Activated CD4-positive, alpha-beta T cell treated with anti-CD3 and anti-CD28 coated beads for 24 hours (primary cell): ENCODE measurements at places on chromosomes 6 and 20.

DNA sequence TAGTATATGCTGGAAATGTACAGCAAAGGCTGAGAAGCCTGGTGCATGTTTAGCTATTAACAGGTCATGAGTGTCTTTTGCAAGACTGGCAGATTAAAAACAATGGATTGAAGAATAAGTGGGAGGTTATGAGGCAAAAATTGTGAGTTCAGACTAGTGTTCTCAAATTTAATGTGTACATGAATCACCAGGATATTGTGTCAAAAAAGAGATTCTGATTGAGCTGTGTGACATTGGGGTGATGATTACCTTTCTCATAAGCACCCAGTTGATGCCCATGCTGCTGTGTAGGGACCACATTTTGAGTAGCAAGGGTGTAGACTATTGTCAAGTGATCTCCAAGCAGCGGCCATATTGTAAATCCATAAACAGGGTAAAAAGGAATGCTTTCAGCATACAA, 44.8 kb downstream of the MAP3K5 start:
- no peak for DNase-seq

DNA sequence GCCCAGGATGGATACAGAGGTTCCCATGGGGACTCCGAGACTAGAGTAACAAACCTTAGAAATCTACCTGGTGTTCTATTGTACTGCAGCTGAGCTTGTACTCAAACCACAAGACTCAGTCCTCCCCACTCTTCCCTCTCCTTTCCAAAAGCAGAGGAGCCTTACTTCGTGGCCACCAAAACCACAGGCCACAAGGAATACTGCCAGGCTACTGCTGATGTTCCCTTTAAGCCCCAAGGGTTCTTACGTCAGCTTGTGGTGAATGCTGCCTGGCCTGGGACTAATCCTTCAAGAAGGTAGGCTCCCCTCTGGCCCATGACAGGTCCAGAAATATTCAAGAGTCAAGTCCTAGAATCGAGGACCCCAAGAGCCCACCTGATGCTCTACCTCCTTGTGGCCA, 10.5 kb upstream of the DEFB128 start:
- no peak for DNase-seq

- no peak for DNase-seq
Observed at GRCh38 chr20:58869662-58870227, 17.2 kb downstream of the GNAS start.

DNA sequence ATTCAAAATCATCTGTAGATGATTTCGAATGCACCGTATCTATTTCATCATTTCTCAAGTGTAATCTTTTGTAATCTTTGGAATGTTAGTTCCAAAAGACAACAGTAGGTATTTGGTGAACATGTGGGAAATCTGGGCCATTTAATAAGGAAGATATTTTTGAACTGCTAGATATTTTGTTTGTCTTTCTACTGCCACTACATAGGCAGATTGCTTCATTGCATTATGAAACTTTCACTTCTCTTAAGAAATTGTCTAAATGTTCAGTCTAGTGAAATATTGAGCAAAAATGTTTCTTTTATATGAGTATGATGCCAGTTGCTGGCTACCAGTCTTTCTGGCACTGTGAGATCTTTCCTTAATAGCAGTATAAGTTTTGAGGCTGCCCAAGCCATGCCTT, 527.8 kb upstream of the RNF217 start:
- no peak for DNase-seq

- DNase-seq = no peak
Observed at GRCh38 chr6:83352424-83353061, 78.3 kb downstream of the ME1 start.

DNA sequence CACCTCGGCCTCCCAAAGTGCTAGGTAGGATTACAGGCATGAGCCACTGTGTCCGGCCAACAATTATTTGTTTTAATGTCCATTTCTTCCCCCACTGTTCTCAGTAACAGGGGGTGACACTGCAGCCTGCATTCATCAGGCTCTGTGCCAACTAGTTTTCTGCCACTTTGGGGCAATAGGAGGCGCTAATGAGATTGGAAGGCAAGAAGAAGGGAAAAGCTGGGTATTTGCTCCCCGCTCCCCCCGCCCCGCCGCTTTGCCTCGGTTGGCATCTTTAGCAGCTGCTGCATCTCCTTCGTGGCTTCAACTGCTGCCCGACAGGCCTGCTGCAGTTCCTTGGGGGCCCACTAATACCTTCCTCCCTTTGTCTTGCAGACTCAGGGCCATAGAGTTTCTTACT, 35.0 kb upstream of the MDGA1 start:
- no peak for DNase-seq

DNA sequence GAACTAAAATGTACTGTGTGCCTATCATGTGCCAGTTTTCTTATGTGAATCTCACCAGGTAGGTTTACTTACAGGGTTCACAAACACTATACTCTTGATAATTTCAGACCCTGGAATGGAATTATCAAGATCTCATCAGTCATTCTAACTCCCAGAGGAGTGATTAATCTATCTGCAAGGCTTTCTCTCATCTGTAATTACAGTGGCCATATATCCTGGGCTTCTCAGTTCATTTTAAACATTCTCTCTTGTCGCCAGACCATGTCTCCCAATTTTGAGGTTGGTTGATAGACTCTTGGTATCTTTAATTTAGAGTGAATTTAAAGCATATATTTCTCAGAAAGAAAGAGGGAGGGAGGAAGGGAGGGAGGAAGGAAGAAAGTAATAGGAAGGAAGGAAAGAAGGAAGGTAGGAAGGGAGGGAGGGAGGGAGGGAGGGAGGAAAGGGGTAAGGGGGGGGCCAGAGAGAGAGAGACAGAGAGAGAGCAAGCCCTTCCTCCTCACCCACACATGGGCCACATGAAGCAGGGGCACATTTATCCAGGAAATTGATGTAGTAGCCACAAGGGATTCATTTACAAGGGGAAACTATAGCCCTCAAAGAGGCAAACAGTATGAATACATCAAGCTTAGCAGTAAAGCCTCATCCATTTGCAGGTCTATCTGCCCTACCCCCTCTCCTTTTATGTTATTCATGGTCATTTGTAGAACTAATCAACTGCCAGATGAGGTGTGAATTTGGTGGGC, 25.8 kb upstream of the NRSN1 start:
- DNase-seq = no peak

DNA sequence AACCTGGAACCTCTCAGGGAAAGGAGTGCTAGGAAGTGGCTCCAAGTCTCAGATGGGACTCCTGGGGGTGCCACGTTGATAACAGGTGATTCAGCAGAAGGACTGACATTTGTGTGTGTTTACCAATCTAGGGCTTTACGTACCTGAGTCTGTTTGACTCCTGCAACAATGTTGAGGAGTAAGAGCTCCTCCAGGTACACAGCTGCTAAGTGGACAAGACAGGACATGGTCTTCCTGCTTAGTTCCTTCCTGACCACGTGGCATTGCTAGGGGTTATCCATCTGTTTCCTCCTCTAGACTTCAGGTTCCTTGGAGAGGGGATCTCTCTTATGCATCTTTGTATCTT, 164.5 kb upstream of the SLC24A3 start:
- no peak for DNase-seq

- no peak for DNase-seq
Observed at GRCh38 chr6:125471667-125472066, 169.9 kb upstream of the HDDC2 start.

DNA sequence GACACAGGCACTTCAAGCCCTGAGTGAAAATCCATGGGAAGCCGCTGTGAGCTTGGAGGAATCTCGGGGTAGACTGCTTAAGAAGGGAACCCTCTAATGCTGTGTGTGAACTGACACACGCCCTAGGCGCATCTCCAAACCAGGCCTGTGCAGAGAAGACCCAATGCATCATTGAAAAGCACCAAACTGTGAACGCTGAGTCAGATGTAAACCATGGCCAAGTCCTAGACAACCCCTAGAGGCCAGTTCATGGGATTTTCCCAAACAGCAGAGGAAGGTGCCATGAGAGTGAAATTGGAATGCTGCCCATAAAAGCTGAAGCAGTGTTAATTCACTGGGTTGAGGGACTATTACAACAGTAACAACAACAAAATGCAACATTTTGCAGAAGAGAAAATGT, 296.5 kb downstream of the SMOC2 start:
- DNase-seq = no peak

DNA sequence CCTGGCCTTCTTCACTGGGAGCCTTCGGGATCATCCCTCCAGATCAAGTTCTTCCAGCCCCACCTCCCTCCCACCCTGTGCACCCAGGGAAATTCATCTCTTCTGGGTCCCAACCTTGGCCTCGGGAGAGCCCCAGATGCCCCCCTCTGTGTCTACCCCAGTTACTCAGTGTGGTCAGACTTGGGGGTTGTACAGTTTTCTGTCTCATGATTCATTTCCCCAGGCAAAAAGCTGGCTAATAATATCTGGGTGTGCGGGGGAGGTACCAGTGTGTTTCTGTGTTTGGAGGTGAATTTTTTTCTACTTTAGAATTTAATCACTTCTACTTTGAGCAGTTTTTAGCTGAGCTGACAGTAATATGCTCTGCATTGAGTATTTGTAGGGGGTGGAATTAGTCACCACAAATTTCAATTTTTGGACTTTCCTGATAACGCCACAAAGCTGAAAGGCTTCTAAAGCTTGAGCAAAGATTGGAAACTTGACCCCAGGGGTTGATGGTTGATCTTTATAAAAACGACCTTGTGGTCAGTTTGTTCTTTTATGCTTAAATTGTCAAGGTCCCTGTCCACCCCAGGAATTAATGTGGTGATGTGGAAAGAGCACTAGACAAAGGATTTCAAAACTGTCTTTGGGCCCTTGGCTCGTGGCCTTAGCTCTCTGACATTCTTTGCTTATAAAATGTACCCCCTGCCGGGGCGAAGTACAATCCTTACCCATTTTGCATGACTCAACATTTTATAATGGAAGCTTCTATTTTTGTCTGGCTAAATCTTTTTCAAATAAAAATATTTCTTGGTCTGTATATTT, 284.7 kb upstream of the TAB2 start:
- peak; percentile 33 for DNase-seq

- DNase-seq = no peak
Observed at GRCh38 chr6:71608646-71609045, 277.7 kb upstream of the RIMS1 start.

DNA sequence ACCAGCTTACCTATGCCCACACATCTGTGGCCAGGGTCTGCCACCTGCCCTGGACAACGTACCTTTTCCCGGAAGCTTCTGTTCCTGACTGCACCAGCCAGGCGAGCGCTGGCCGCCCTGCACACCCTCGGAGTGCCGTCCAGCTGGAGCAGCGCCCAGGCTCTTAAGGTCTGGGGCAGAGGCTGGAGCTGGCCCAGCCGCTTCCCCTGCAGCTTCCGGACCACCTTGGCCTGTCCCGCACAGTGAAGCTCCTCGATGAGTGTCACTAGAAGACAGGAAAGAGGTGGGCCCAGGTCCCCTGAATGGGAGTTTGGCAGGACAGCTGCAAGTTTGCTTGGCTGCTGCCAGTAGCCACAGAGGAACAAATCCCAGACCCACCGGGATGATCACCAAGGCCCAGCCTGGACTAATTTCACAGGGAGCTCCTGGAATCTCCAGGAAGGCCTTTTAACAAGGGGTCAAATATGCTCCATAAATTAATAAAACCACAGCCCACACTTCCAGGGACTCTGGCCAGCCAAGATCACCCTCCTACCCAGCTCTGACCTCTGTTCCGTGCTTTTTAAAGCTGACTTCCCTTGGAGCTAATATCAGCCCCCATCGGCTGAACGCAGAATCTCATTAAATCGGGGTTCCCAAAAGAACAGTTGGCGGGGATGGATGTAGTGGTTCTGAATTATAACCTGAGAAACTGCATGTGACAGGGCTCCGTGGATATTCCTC, 82.3 kb downstream of the PTPN1 start:
- no peak for DNase-seq
